ENCODE measurements at places on chromosomes 7 and 10.

- DNase-seq: no peak
Measured at GRCh38 chr10:69480068-69480412, 28.8 kb downstream of the TSPAN15 start.

- DNase-seq: no peak
Measured at GRCh38 chr7:38186593-38187314, 8.7 kb downstream of the STARD3NL start.

GRCh38 chr7:129095258-129095657, 40.3 kb upstream of the TNPO3 start:
- DNase-seq: no peak

GRCh38 chr7:7136466-7137381, 45.6 kb upstream of the C1GALT1 start:
- peak; percentile 32 for DNase-seq

DNA sequence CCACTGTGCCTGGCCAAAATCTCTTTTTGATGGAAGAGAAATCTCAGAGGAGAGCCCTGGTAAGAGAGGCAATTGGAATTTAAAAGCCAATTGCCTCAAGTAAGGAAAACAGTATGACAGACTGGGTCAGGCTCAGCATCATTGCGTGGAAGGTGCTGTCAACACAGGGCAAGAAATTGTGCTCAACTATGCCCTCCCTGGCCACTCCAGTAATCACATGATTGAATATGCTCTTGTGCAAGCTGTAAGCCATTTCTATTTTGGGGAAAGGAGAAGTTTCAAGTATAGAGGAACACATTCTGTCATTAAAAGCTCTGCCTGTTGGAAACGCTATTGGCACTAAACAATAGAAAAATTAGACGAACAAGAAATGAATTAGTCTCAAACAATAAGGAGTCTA, 1127.7 kb downstream of the REEP3 start:
- no peak for DNase-seq

DNA sequence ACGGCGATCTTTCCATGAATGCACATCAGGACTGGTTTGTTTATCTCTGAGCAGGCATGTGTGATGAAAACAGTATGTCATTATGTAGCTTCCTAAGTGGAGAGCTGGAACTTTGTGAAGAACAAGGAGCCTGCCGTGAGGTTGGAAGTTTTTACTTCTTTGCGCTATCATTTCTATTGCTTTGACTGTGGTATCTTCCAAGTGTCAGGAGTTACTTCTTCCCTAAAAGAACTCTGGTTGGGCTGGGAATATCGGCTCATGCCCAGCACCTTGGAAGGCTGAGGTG, 167.4 kb upstream of the AHR start:
- DNase-seq: no peak

DNA sequence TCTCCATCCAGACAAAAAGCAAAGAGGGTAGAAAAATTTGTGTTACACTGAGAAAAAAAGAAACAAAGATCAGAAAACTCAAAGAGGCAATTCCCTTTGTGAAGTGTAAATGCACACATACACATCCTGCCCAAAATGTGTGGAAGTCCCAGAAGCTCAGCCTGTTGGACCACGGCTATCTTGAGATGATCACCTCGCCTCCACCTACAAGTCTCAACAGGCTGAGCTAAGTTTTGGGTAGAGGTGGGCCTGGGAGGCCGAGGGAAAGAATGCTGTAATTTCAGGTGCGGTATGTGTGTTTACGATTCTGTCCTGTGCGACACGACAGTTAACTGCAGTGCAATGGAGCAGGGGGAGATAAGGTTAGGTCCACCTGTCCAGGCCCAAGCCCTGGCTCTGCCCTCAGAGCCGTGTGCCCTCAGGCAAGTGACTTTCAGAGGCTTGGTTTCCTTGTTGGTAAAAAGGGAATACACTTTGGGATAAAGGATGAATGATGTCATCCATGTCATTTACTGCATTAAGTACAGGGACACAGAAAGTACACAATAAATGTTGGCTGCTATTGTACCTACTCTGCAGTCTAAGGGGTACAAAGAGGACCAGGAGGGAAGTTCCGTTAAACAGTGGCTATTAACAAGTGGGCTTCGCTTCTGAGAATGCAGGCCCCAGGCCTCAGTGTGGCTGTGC, 67.3 kb downstream of the AFAP1L2 start:
- no peak for DNase-seq

- DNase-seq: no peak
Measured at GRCh38 chr7:46750321-46750865, 829.3 kb upstream of the IGFBP3 start.

DNA sequence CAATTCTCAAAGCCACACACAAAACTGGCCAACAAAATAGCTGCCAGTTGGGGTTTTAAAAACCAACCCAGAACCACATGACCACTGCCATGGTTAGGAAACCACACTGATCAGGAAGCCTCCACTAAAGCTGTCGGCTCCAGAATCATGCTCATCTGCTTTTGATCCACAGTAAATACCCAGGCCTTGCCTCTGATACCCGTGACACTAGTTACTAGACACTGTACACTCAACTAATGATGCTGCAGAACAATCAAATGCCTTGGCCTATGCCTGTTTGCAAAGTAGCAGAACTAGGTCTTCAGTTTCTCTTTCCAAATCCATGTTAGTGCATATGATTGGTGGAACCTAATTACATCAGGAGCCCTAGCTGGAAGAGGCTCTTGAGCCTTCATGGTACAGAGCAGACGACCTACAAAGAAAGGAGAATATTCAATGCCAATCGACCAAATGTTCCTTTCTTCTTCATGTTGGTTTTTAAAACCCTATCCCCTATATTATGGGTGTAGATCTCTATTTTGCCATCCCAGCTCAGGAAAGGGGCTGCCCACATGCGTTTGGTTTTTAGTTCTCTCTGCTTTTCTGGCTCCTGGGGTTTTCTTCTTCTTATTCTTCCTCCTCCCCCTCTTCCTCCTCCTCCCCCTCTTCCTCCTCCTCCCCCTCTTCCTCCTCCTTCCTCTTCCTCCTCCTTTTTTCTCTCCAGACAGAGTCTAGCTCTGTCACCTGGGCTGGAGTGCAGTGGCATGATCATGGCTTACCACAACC, 76.6 kb downstream of the CNNM2 start:
- DNase-seq: no peak

- no peak for DNase-seq
Measured at GRCh38 chr10:34697351-34698247, 117.5 kb downstream of the PARD3 start.

DNA sequence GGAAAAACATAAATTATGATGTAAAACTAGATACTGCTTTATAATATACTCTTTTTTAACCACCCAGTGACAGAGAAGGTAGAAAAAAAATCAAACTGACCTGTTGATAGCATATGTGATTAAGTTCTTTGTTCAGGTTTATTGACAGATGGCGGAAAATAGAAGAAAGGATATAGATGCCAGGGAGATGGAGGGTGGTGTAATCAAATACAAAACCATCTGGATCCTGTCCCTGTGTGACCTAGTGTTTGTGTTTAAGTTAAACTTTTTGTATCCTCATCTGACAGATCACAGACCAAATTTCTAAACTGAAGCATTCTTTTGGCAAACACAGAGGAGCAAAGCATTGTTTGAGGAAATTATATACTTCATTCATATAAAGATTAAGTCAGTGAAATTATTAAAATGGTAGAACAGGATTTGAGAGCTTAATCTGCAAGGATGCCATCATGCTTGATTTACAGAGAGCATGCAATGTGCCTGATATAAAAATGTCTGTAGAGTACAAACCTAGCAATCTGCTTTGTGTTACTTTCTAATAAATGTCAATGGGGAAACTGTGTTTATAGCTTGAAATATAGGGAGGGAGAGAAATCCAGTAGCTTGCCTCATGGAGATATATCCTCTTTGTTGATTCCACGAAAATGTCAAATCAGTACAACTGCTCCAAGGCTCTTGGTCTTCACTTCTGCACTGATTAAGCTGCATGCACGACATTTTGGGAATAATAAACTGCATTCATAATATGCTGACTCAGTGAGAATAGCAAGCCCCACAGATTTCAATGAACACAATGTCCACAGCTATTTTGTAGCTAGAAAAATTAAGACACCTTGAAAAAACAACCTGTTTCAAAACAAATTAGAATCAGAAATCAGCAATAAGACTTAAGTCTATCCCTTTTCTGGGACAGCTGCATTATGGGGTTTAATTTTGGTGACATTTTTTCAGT, 39.0 kb downstream of the SEM1 start:
- DNase-seq: no peak

DNA sequence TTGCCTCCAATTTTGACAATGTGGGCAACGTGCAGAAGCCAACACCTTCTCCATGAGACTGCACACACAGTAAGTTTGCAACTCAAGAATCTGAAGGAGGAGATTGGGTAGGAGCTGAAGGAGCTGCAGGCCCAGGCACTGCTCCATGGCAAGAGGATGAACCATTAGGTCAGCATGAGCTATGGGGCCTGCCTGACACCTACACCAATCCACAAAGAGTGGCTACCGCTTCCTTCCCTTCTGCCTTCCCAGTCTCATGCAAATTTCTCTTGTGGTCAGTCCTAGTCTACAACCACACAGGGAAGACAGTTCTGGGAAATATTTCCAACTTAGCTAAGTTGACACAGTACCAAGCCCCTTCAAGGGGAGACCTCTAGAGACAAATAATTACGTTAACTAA, 142.0 kb upstream of the ADO start:
- DNase-seq: no peak

GRCh38 chr10:96319754-96320474, 15.7 kb downstream of the DNTT start:
- no peak for DNase-seq

DNA sequence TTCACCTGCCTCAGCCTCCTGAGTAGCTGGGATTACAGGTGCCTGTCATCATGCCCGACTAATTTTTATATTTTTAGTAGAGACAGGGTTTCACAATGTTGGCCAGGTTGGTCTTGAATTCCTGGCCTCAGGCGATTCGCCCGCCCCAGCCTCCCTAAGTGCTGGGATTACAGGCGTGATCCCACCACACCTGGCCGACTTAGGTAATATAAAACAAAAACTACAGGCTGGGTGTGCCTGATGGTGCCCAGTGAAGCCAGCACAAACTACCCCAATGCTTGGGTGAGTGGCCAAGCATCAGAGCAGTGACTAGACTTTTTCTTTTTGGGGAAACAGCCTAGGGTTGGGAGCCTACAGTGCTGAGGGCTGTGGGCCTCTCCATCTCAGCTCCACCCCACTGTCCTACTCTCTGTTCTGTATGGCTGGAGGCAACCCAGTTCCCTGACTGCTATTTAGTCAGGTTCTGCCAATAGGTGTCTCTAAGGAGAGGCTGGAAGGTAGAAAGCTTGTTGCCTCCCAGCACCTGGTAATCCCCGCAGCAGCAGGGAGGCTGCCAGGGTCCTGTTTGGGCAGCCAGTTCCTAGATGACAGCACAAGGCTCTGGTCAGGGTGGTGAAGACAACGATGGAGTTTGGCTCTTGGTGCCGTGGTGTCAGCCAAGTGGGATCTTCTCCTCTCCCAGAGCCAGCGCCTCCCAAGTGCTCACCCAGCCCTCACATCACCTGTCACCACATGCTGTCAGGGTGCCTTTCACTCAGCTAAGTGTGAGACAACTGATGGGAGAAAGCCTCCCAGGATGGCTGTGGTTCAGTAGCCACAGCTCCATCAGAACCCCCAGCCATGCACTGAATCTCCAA, 10.4 kb upstream of the NACAD start:
- no peak for DNase-seq

DNA sequence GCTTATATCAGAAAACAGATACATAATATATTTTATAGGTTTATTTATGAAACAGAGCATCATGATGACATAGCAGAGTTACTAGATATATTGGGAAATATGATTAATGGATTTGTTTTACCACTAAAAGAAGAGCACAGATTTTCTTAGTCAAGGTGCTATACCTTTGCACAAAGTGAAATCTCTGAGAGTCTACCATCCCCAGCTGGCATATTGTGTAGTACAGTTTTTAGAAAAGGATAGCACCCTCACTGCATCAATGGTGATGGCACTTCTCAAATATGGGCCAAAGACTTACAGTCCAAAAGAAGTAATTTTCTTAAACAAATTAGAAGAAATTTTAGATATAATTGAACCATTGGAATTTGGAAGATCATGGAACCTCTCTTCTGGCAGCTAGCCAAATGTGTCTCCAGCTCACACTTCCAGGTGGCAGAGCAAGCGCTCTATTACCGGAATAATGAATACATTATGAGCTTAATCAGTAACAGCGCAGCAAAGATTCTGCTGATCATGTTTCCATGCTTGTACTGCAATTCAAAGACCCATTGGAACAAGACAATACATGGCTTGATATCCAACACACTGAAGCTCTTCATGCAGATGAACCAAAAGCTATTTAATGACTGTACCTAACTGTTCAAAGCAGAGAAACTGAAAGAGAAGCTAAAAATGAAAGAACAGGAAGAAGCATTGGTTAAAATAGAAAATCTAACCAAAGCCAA, 21.9 kb upstream of the CREB3L2 start:
- DNase-seq: no peak

- DNase-seq: peak; percentile 22
Measured at GRCh38 chr7:92461027-92462003, 14.0 kb downstream of the GATAD1 start.
